ENCODE measurements at places on chromosomes 3 and 15. TPM values are rescaled to one million over a fixed set of nuclear protein-coding genes. Genes with fewer than 3 reads are reported as not detected.

Gene AGTR1
- not detected for total RNA-seq

Gene AHSG
- not detected for total RNA-seq

Gene GNL3
- 118 TPM for total RNA-seq

Gene LRRC34
- 5.1 TPM for total RNA-seq

Gene CLDN16
- total RNA-seq = not detected

Gene TMC3
- not detected for total RNA-seq

Gene GUCA1C
- not detected for total RNA-seq
